Upper lobe of right lung (tissue), 1 donor: ENCODE measurements at places on chromosomes 1 and 21. TPM values are rescaled to one million over a fixed set of nuclear protein-coding genes. Genes with fewer than 3 reads are reported as not detected.

MAP3K6 gene
- total RNA-seq, result 144 TPM

FCRL5 gene
- 0.93 TPM for total RNA-seq

ADCY10 gene
- total RNA-seq, result 0.29 TPM

OR2T29 gene
- not detected for total RNA-seq

RAB25 gene
- total RNA-seq, result 62.0 TPM

TAGLN2 gene
- 435 TPM for total RNA-seq

VSIG8 gene
- total RNA-seq, result not detected

VWA1 gene
- 87.4 TPM for total RNA-seq

- no peak overlapping the region for H3K27ac ChIP-seq
- H3K27me3 ChIP-seq, result no peaks in the 10 kb centered on the region
- no peaks in the 10 kb centered on the region for H3K36me3 ChIP-seq
- no peak overlapping the region for H3K4me3 ChIP-seq
These were observed 64.5 kb upstream of the WARS2 start for GRCh38 chr1:119204961-119205357.

DNA sequence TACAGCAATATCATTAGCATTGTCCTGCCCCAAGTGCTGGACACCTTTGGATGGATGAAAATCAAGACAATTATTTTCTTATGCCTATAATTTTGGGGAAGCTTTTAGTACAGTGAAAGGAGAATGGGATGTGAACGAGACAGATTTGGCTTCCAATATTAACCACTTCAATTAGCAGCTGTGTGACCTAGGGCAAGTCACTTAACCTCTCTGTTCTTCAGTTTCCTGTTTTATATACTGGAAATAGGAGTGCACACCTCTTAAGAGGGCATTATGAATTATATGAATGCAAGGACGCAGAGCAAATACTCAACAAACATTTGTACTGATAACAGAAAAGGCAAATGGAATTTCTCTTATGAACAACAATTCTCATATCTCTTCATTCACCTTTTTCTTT is 18.5 kb downstream of the CYP2J2 start:
- no peaks in the 10 kb centered on the region for H3K36me3 ChIP-seq
- H3K4me3 ChIP-seq, result no peak overlapping the region
- H3K4me1 ChIP-seq, result no peaks in the 10 kb centered on the region
- no peaks in the 10 kb centered on the region for H3K27me3 ChIP-seq
- no peak overlapping the region for H3K27ac ChIP-seq

- H3K27ac ChIP-seq, result no peak overlapping the region
- H3K36me3 ChIP-seq, result no peaks in the 10 kb centered on the region
- DNase-seq, result no peak
- no peak overlapping the region for H3K4me3 ChIP-seq
- H3K27me3 ChIP-seq, result no peaks in the 10 kb centered on the region
These were observed 695.4 kb downstream of the BRINP3 start for GRCh38 chr1:189782295-189782694.

GRCh38 chr21:27292783-27293182 is 325.9 kb upstream of the ADAMTS5 start:
- H3K27ac ChIP-seq, result no peak overlapping the region
- H3K36me3 ChIP-seq, result no peaks in the 10 kb centered on the region
- DNase-seq, result no peak

DNA sequence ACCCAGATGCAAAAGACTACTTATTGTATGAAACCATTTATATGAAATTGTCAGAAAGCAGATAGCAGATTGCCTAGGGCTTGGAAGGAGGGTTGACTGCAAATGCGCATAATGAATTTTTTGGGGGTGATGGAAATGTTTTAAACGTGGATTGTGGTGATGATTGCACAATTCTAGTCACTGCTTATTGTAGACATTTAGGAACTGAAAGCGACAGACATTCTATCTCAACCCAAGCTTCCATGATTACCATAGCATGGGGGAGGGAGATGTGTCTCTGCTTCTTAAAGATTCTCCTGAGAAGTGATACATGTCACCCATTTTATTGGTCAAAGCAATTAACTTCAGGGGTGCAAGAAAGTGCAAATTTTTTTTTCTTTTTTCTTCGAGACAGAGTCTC is 2.8 kb upstream of the MTF2 start:
- no peak for DNase-seq
- no peak overlapping the region for H3K27ac ChIP-seq
- no peaks in the 10 kb centered on the region for H3K27me3 ChIP-seq
- no peak overlapping the region for H3K4me3 ChIP-seq
- H3K36me3 ChIP-seq, result no peaks in the 10 kb centered on the region

GRCh38 chr1:101392552-101392951 is 155.7 kb downstream of the S1PR1 start:
- H3K4me3 ChIP-seq, result no peak overlapping the region
- H3K36me3 ChIP-seq, result no peaks in the 10 kb centered on the region
- H3K27me3 ChIP-seq, result no peaks in the 10 kb centered on the region
- H3K4me1 ChIP-seq, result no peaks in the 10 kb centered on the region
- DNase-seq, result no peak

DNA sequence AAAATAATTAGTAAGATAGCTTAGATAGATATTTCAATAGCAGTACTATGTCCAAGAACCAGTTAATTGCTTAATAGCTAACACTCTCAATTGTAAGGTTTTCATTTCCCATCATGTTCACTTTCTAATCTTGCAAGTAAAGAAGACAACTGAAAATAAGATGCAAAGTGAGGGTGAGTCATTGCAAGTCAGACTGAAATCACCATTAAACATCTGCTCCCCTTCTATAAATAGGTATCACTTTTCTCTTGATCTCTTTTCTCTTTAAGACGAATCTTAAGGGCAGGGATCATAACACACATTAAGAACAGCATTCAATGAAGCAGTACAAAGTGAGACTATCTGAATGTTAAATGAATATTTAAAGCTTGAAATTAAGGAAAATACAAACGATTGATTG is 40.4 kb downstream of the UBR4 start:
- no peaks in the 10 kb centered on the region for H3K4me1 ChIP-seq
- no peak for DNase-seq
- H3K27ac ChIP-seq, result no peak overlapping the region
- H3K4me3 ChIP-seq, result no peak overlapping the region
- H3K36me3 ChIP-seq, result peaks cover 100% of the 10 kb centered on the region

GRCh38 chr1:116878804-116879477 is 30.8 kb upstream of the PTGFRN start:
- DNase-seq, result no peak
- peaks cover 23% of the 10 kb centered on the region for H3K4me1 ChIP-seq
- no peaks in the 10 kb centered on the region for H3K36me3 ChIP-seq
- peak overlapping the region; percentile 28 for H3K4me3 ChIP-seq

- H3K36me3 ChIP-seq, result peaks cover 81% of the 10 kb centered on the region
- H3K4me1 ChIP-seq, result peaks cover 10% of the 10 kb centered on the region
- H3K27ac ChIP-seq, result no peak overlapping the region
- no peak for DNase-seq
These were observed 38.2 kb upstream of the PPP1R15B start for GRCh38 chr1:204449678-204450280.
